ENCODE measurements at places on chromosomes 12 and 14.

GRCh38 chr14:102610968-102611811 lies 18.7 kb downstream of the RCOR1 start:
- no peak for DNase-seq

DNA sequence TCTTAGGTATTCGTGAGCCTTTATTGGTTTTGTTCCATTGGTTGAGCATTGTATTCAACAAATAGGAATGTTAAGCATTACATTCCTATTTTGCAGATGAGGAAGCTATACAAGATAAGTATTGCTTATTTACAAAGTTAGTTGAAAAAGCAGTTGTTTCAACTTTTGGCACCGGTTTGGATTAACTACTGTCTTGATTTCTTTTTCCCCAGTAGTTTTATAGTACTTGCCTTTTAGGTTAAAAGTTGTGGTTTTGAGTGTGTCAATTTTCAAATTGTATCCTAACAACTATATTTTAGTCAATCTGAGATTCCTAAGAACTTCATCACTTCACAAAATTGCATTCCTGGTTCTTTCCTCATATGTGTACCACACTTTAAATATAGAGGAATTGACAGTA lies 23.8 kb upstream of the MBIP start:
- no peak for DNase-seq

- no peak for DNase-seq
These were observed 35.7 kb upstream of the TMEM263 start for GRCh38 chr12:106919910-106920544.

- DNase-seq, result no peak
These were observed 23.6 kb downstream of the IRF2BPL start for GRCh38 chr14:77004711-77005460.

DNA sequence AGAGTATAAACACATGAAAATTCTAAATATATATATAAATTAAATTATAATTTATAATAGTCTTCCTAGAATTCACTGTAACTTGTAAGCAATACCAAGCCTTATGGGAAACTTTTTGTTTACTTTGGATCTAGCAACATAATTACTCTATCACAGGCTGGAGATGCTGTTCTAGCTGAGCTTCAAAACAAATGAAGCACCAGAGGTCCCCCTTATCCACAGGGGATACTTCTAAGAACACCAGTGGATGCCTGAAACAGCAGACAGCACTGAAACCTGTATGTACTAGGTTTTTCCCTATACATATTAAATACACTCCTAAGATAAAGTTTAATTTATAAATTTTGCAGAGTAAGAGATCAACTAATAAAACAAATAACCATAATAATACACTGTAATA lies 96.6 kb downstream of the CDK17 start:
- DNase-seq, result no peak

GRCh38 chr12:54282949-54283593 lies 2.5 kb downstream of the HNRNPA1 start:
- DNase-seq, result no peak

DNA sequence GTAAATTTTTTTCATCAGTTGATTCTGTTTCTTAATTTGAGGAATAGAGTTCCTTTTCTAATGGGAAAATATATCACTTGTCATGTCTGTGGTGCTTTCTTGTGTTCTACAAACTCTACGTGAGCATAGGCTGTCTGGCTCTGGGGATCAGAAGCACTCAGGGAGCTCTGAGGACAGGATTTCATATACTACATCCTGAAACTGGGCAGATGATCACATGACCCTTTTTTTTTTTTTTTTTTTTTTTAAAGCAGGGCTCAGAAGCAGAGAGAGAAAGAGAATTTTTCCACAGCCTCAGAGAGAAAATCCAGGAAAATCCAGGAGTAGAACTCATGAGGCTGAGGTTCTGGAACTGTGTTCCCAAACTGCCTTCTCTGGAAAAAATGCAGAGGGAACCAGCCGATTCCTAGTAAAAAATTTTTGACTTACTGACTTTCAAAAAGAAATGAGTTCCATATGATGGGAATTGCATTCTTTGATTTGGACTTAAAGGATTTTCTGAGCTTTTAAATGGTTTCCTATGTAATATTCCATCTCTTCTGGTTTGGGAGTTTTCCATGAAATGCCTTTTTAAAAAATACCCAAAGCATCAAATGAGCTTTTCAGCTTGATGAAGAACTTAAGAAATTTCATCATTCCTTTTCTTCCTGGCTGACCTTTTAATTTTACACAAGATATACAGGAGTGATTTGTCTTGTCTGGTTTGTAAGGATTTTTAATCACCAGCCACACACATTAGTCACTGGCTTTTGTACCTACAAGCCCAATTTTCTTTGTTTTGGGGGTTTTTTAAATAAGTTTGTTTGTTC lies 183.1 kb upstream of the HIF1A start:
- no peak for DNase-seq

DNA sequence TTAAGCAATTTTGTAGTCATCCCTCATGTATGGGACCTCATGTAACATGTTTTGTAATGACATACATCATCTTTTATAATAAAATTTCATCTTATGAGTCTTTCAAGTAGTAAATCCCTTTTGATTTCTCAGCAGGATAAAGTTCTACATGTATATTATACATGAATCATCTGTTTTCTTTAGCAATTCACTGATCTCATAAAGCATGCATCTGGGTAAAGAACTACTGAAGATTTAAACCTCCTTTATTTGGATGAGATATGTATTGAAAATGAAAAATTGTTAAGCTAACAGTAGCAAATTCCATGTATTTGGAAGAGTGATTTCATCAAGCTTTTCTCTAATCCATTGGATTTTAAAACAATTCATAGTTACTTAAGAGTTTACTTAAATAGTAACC lies 126.9 kb downstream of the KITLG start:
- DNase-seq, result no peak

DNA sequence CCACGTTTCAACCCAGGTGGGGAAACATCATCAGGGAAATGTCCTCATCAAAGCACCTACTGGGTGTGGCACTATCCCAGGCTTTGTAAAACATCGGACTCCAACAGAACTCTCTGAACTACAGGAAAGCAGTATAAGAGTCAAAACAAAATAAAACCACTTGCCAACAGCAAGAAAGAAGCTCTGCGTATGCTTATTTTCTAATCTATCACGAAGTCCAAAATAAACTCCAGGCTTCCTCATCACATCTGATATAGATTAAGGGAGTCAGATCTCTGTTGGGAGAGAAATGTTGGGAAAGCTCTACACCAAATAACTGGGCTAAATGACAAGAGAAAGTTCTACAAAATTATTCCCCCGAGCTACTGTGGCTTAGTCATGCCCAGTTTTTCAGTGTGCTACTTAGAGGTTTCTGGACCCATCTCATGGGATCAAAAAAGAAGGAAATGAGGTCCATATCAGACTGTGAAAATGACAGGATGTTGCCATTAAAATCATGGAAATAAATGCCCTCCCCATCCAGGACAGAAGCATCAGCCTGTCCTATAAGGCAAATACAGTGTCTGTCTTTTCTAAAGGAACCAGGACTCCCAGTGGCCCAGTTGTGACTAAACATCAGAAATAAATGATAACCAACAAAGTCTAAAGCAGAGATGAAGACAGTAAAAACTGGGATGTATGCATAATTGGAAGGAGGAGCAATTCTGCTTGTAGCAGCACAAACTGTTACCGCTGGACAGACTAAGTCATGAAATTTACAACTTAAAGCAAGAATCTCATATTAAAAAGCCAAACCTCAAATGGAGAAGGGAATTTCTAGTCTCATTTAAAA lies 149.5 kb downstream of the STXBP6 start:
- DNase-seq, result no peak

DNA sequence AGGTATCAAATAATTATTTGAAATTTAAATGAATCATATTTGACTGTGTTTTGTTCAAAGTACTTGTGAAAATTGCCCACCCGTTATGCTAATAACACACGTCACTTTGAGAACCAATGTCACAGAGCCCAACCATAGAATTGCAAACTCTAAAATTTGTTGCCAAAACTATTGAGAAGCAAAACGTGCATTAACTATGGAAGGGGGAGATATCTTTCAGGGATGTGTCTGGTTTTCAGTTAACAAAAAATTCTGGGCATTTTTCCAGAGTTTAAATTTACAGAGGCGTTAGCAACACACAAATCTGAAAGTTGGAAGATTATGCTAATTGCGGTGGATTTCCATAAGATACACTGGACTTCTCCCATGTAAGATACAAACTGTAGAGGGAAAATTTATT lies 371.8 kb upstream of the E2F7 start:
- DNase-seq, result no peak

DNA sequence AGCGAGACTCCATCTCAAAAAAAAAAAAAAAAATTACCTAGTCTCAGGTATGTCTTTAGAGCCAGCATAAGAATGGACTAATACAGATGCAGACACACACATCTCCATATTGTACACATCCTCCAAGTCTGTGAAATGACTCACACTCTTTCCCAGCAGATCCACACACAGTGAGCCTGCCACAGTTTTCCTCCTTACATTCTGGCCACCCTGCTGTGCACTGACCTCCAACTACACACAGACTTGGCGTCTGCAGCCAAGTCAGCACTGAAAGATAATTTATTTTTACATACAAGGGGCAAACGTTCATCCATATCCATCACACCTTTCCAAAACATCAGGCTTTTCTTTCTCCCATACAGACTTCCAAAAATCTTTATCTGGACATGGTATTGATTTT lies 115.9 kb downstream of the SLC25A21 start:
- no peak for DNase-seq
